Glutamatergic neuron (in vitro differentiated cells): ENCODE measurements at places on chromosomes 3 and 15. TPM values are rescaled to one million over a fixed set of nuclear protein-coding genes. Genes with fewer than 3 reads are reported as not detected.

- H3K4me1 ChIP-seq: no peaks in the 10 kb centered on the region
- no peaks in the 10 kb centered on the region for H3K27me3 ChIP-seq
- no peak for DNase-seq
- H3K27ac ChIP-seq: no peak overlapping the region
Observed at GRCh38 chr15:80749589-80749988, 29.6 kb upstream of the CEMIP start.

DNA sequence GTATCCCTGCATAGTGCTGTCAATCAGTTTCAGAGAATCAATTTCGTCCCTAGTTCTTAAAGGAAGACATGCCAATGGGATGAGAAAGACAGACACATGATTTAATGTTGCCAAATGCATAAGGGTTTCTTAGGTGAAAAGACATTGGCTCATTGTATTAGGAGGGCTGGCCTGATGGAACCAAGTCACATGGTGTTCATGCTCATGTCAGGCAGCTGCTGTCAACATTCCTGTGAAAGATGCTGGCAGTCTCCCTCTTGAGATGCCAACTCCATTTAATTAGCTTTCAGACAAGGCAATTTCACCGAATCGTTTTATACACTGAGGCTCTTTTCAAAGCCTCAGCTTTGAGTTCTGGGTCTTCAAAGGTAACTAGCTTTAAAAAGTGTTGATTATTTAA lies 16.1 kb upstream of the IL1RAP start:
- no peaks in the 10 kb centered on the region for H3K27me3 ChIP-seq
- H3K4me1 ChIP-seq: peaks cover 10% of the 10 kb centered on the region
- DNase-seq: no peak

Gene TTBK2
- total RNA-seq: 47.8 TPM

Gene CCDC39
- not detected for total RNA-seq
